ENCODE measurements at places on chromosomes 4 and X.

GRCh38 chrX:13702111-13702789 lies 13.3 kb downstream of the RAB9A start:
- DNase-seq: no peak

DNA sequence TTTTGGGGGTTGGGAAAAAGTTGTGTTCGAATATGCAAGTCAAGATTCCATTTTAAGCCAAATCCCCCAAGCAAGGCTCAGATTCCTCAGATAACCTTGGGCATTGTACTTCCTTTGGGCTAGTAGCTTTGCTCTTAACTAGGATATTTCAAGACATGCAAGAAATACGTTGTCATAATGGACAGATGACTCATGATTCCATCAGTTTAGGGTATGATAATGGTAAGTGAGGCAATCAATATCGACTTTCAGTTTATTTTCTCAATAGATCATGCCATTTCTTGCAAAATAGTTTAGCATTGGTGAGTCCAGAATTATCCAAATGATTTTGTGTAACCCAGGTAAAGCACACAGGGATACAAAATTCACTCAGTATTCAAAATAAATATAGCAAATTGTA lies 25.4 kb downstream of the CFAP299 start:
- DNase-seq: no peak

GRCh38 chr4:184845367-184846021 lies 19.7 kb upstream of the ACSL1 start:
- DNase-seq: no peak

DNA sequence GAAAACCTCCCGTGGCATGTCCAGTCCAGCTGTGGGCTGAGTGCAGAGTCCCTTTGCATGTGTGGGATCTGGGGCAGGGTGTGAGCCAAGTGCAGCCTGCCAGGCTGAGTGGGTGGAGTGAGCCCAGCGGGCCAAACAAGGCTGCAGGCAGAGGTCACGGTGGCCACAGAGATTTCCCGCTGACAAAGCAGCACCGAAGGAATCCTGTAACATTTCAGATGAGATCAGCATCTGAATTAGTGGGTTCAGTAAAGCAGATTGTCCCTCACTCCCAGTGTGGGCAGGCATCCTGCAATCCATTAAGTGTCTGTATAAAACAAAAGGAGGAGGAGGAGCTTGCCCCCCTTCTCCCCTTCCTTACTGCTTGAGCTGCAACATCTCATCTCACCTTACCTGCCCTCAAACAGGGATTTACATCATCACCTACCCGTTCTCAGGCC lies 324.4 kb downstream of the FAT4 start:
- DNase-seq: no peak

DNA sequence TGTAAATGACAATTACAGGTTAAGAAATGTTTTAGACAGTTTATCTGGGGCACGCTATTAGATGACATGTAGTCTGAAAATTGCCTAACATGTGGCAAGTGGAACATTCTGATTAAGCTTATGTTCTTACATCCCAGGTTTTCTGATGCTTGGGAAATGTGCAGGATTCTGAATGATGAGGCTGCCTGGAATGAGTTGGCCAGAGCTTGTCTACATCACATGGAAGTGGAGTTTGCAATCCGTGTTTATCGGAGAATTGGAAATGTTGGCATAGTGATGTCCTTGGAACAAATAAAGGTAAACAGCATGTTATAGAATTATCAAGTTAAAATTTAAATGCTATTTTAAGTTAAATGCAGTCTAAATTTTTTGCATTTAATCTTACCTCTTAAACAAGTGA lies 49.3 kb downstream of the WDR19 start:
- no peak for DNase-seq

GRCh38 chr4:34676400-34676799 lies 1567.9 kb downstream of the ARAP2 start:
- no peak for DNase-seq

- DNase-seq: no peak
Measured at GRCh38 chr4:161444626-161445025, 719.2 kb downstream of the FSTL5 start.

DNA sequence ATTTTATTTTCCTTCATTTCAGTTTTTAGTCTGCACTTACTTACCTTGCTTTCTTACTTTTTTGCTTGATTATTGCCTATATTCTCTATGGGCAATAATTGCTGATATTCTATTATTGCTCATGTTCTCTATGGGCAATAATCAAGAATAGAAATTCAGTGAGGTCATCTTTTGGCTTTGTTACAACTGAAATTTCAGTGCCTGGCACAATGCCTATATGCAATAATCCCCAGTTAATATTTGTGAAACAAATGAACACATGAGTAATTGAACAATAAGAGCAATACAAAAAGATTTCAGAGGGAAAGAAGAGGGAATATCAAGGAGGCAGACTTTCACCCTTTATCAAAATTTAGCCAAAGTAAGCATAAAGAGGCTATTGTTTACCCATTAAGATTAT lies 48.6 kb upstream of the ARSJ start:
- no peak for DNase-seq

DNA sequence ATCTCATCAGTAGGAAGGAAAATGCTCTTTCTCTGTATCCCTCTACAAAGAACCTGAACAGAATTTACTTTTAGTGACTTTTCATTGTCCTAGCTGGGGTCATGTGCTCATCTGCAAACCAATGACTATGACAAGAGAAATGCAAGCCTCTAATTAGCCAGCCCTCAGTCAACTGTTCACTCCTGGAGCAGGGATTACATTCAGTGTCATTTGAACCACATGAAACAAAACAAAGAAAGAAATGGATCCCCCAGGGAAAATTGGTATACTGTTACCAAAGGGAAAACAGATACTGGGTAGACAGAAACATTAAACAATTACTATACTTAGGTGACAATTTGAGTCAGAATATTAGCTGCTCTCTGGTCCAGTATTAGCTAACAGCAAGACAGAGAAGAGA lies 173.6 kb downstream of the RCHY1 start:
- no peak for DNase-seq

- DNase-seq: no peak
Measured at GRCh38 chrX:14010566-14010965, 19.1 kb downstream of the GEMIN8 start.

DNA sequence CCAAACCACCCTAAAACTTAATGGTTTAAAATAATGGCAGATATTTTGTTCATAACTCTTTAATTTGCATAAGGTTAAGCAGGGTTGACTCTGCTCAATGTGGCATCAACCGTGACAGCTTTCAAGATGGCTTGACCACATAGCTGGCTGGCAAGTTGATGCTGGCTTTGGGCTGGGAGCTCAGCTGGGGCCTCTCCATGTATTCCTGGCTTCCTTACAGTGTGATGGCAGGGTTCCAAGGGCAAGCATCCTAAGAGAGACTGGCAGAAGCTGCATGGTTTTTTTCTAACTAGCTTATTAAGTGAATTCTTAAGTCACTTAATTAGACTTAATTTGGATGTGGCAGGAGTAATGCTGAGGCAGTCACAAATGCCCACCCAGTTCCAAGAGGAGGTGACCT lies 4.5 kb downstream of the RP2 start:
- DNase-seq: no peak

DNA sequence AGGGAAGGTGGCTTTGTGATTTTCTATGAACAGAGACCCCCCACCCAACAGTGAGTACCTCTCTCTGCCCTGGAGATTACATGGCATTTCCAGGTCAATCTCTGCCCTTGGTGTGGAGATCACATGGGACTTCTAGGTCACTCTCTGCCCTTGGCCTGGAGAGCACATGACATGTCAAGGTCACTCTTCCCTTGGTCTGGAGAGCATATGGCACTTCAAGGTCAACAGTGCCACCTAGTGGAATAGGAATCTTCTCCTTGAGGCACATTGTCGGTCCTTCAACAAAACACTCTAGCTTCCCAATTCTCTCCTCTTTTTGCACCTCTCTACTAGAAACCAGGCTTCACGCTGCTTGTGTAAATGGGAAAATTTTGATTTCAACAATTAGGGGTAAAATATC lies 66.2 kb upstream of the TACR3 start:
- no peak for DNase-seq

DNA sequence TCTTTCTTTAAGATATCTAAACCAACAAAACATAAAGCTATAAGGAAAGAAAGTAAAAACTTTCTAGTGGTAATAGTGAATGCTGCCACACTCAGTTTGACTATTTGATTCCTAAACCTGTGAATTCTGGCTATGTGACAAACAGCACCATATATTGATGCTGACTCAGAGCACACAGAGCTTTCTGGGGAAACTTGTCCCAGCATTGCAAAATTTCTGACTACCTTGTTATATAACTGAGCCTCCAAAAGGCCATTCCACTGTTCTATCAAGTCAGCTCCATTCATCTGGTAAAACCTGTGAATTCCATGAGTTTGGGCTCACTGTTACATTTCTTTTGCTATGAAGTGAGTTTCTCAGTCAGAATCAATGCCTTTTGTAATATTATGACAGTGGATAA lies 1229.7 kb downstream of the PCDH18 start:
- no peak for DNase-seq

DNA sequence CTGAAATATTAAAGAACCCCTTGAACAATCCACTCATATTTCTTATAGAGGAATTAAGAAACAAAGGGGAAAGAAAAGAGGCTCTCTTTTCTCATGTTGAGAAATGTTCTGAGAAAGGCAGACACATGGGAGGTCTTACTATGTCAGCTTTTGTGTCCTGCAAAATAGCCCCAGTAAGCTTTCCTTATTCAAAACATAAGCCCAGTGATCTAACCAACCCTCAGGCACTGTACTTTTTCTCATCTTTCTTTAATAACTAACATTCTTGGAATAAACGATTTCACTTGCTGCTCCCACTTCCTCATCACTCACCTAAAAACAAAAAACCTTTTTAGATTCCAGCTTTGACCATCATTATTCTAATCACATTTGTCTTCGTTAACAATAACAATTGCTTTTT lies 115.9 kb downstream of the GLRA3 start:
- DNase-seq: no peak
